ENCODE measurements at places on chromosomes 4 and X. TPM values are rescaled to one million over a fixed set of nuclear protein-coding genes. Genes with fewer than 3 reads are reported as not detected.

Gene SPIN2A
- 0.59 TPM for total RNA-seq

Gene CCSER1
- total RNA-seq, result not detected

Gene ERVMER34-1
- not detected for total RNA-seq

Gene SYNPO2
- total RNA-seq, result 20.9 TPM

Gene AMELX
- not detected for total RNA-seq

Gene TKTL2
- total RNA-seq, result not detected

Gene MAGEH1
- 25.0 TPM for total RNA-seq

Gene PWWP3B
- not detected for total RNA-seq

Gene TSPAN7
- 0.29 TPM for total RNA-seq

Gene ETDC
- not detected for total RNA-seq

Gene GYPE
- 0.29 TPM for total RNA-seq

Gene SULT1B1
- not detected for total RNA-seq

Gene MAGEA2B
- not detected for total RNA-seq

Gene SOWAHB
- under 0.01 TPM for total RNA-seq

Gene MUC7
- total RNA-seq, result not detected

Gene SLC4A4
- 24.8 TPM for total RNA-seq

Gene VCX3B
- total RNA-seq, result not detected

Gene TEX13B
- total RNA-seq, result not detected

Gene GPAT3
- total RNA-seq, result 0.36 TPM

Gene FHL1
- 68.7 TPM for total RNA-seq

Gene MAGEA6
- not detected for total RNA-seq

Gene ZGRF1
- total RNA-seq, result 7.1 TPM

Gene SOWAHD
- 0.72 TPM for total RNA-seq

Gene TMEM154
- 2.9 TPM for total RNA-seq

Gene GLRB
- 32.4 TPM for total RNA-seq

Gene RADX
- total RNA-seq, result 1.4 TPM

Gene ASB11
- total RNA-seq, result not detected

Gene SLC25A53
- 7.6 TPM for total RNA-seq

Gene GRXCR1
- total RNA-seq, result not detected

Gene GALNTL6
- total RNA-seq, result under 0.01 TPM
